ENCODE measurements at places on chromosomes 6 and 20. TPM values are rescaled to one million over a fixed set of nuclear protein-coding genes. Genes with fewer than 3 reads are reported as not detected.

- H3K27ac ChIP-seq: peak overlapping the region; percentile 88
- H3K36me3 ChIP-seq: peaks cover 16% of the 10 kb centered on the region
- no peaks in the 10 kb centered on the region for H3K27me3 ChIP-seq
- peaks cover 98% of the 10 kb centered on the region for H3K4me1 ChIP-seq
Observed at GRCh38 chr6:11727998-11728961, 50.3 kb downstream of the ADTRP start.

GRCh38 chr6:3340358-3340802 lies 81.6 kb downstream of the PSMG4 start:
- H3K4me3 ChIP-seq: no peak overlapping the region
- H3K27ac ChIP-seq: no peak overlapping the region
- H3K36me3 ChIP-seq: no peaks in the 10 kb centered on the region
- DNase-seq: no peak
- H3K27me3 ChIP-seq: no peaks in the 10 kb centered on the region

The TRIM38 gene
- total RNA-seq: 39.9 TPM

DNA sequence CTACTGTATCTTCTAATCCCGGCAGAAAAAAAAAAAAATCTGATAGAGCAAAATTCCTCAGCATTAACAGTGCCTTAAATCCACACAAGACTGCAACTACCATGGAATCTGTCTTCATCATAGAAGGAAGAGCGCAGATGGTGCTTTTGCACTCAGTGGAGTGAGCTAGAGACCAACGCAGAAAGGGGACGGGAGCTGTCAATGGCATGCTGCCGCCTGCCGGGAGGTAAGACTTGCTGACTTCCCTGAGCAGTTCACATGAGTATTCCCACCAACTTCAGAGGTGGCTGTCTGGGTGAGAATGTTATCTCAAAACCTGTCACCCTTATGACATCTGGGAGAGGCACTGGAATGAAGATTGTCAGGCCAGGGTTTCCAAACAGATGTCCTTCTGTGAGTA lies 35.6 kb downstream of the DZANK1 start:
- no peak overlapping the region for H3K27ac ChIP-seq
- H3K27me3 ChIP-seq: no peaks in the 10 kb centered on the region
- no peak for DNase-seq
- H3K4me1 ChIP-seq: no peaks in the 10 kb centered on the region
- no peaks in the 10 kb centered on the region for H3K36me3 ChIP-seq

GRCh38 chr6:142406131-142406530 lies 104.3 kb downstream of the ADGRG6 start:
- no peak for DNase-seq
- H3K27ac ChIP-seq: no peak overlapping the region
- no peak overlapping the region for H3K4me3 ChIP-seq
